ENCODE measurements at places on chromosomes 16 and 17. TPM values are rescaled to one million over a fixed set of nuclear protein-coding genes. Genes with fewer than 3 reads are reported as not detected.
A peak's percentile ranks its signal among the peaks of the same experiment; 100 is the strongest.

DNA sequence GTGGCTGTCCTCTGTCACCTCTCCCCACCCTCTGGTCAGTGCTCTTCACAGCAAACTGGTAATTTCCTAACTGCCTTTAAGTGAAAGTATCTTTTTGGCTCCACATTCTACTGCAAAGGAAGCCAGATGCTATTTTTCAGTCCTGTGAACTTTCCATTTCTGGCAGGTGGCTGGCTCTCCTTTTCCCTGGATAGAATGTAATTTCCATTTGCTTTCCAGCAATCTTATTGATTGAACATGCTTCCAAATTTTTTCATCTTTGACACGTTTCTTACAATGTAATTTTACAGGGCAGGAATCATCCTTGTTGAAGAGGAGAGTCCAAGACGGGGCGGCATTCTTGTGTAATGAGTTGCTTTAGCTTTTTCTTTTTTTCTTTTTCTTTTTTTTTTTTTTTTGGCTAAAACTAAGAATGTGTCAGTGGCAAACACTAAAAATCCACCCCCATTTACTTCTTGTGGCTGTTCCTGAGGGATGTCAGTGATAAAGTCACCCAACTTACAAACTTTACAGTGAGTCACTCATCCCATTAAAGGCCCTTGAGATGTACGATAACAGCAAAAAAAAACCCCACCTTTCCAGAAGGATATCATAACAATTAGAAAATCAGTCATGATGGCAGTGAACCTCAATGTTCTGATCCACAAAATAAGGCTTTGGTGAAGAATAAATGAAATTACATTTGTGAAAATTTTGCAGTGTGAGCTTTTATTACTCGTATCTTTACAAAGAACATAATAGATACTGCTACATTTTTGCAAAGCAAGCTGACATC lies 29.4 kb upstream of the PRKCA start:
- DNase-seq: peak; percentile 3

GRCh38 chr17:79749156-79749815 lies 18.5 kb downstream of the ENPP7 start:
- DNase-seq: no peak

DNA sequence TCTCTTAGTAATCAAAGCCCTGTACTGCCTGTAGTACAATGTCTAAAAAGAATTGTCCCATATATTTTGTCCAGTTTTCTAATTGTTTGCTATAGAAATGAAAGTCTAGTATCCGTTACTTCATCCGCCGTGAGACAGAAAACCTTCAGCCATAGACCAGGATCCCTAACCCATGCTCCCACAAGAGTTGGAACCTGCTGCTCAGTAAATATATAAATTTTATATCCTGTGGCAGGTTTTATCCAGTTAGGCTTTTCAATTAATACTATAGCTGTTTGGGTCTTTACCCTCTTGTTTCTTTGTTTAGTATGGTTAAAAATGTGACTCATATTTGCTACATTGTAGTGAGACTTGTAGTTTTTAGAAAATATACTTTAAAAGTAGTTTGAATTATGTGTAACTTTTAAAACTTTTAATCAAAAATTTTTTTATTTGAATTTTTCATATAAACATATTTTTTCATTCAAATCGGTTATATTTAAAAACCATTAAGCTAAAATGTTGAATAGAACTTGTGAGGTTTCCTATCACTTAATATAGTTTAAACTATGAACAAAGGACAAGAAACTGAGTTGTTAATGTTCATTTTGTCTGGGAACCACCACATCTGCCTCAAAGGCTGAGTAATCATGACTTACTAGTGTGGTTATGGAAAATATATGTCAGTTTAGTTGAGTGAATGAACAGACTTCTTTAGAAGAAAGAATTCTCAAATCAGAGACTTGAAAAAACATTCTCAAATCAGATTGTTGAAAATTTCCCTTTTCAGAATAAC lies 54.8 kb downstream of the VMP1 start:
- DNase-seq: peak; percentile 43

- no peak for DNase-seq
These were observed 24.2 kb upstream of the NXPH3 start for GRCh38 chr17:49551221-49552069.

GRCh38 chr17:50660887-50661345 lies 26.2 kb downstream of the ABCC3 start:
- no peak for DNase-seq

DNA sequence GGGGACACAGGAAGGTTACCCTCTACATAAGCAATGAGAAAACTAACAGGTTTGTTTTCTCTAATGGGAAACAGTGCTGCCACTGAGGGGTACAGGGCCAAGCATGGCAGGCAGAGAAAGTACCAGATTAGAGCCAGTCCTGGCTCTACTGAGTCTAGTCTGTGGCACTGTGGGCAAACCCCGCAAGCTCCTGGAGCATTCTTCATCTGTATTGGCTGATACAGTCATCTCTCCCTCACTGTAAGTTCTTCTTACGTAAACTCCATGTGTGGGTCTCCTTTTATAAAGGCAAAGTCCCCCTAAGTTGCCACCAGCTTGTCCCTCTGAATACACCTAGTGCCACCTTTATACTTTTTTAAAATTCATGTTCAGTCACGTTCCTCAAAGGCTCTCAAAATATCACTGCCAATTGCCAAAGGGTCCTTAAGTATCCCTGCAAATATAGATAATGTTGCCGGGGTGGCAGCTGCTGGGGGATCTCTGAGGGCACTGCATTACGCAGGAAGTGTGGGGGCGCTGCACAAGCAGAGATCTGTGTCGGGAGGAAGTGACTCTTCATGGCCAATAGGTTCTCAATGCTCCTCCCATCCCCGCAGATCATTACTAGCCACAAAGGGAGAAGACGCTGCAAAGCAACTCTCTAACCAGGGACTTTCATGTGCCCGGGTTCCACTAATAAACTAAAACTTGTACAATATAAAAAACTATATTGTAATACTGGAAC lies 18.8 kb downstream of the XPO6 start:
- no peak for DNase-seq

AIPL1 gene
- total RNA-seq: 0.10 TPM

CACNG3 gene
- not detected for total RNA-seq

RAP1GAP2 gene
- 5.1 TPM for total RNA-seq

CFAP97D1 gene
- not detected for total RNA-seq

ZNF594 gene
- total RNA-seq: 10.2 TPM

Measured in skin of body (tissue), 3 donors.